NCI-H524 (cell line): ENCODE measurements at places on chromosomes 6 and 20.

- DNase-seq = peak; percentile 70
Measured at GRCh38 chr6:34414999-34415858, 10.6 kb downstream of the RPS10 start.

DNA sequence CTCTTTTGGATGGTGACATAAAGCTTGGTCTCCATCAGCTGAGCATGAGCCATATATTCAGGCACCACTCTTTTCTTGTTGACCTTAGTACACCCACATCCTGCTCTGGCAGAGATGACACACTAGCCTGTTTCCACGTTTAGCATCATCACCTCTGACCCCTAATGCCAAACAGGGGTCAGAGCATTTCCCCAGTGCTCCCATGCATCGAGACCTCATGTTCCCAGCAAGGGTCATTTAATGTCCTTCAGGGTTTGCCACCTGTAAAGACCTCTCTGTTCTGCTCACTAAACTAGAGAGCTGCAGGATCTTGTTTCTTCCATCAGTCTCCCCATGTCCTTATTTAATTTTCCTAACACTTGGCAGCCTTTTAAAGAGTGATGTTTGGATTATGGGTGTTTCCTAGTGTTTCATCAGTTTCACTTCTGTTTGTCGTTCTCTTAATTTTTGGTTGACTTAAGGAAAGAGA is 97.5 kb downstream of the AIG1 start:
- no peak for DNase-seq

DNA sequence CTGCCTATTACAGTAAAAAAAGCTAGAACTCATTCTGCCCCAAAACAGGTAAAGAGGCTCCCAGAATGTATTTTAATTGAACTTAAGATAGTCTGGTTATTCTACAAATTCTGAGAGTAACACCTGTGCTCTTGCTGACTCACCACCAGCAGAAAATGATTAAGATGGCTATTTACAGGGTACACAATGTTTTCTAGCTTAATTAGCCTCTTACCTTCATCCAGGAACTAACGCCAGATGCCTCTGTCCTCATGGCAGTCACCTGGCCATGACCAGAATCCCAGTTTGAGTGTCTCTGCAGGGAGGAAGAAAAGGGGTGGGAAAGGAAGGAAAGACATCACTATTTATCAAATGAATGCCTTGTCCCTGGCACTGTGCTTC is 31.3 kb upstream of the PPP1R3G start:
- peak; percentile 19 for DNase-seq

DNA sequence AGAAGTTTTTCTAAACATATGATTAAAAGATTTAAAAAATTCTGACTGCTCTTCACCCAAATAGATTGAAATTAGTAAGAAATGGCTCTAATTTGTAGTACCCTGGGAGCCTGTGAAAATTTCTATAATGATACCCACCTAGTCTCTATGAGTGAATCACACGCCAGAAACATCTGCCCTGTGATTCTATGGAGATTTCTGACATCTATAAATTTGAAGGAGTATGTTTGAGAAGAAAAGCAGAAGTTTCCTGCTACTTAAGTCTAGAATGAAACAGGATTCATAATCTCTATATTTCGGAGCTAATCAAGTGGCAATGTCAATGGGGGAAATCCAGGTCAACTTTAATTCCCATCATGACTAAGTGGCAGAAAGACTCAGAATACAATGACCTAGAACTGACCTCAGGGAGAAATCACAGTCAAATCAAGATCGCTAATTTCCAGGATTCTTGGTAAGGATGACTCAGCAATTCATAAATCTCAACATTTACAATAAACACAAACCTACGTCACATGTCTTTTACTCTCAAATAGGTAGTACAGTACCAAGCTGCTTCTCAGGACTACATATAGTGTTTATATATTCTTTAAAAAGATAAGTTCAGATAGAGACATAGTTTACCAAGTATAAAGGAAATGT is 186.2 kb upstream of the TNFAIP3 start:
- no peak for DNase-seq

GRCh38 chr20:56588996-56589395 is 40.1 kb upstream of the TFAP2C start:
- DNase-seq = no peak

- DNase-seq = no peak
Measured at GRCh38 chr6:71490876-71491275, 202.3 kb downstream of the OGFRL1 start.

- DNase-seq = no peak
Measured at GRCh38 chr6:37822851-37823682, 3.5 kb downstream of the ZFAND3 start.

DNA sequence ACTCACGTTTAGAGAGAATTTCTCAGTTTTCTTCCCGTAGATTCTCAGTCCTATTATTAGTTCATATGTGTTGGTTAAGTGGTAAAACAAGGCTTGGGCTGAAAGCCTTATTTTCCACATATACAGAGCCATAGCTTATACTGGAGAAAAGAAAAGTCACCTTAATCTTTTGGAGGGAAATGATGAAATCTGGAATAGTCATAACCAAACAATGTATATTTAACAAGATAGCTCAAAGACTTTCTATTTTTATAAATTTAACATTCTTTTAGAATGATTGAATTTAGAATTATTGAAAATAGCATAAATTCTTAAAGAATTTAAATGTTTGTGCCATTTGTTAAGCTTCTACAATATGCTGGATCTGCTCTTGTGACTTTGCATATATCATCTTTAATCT is 85.8 kb downstream of the CDKAL1 start:
- no peak for DNase-seq

DNA sequence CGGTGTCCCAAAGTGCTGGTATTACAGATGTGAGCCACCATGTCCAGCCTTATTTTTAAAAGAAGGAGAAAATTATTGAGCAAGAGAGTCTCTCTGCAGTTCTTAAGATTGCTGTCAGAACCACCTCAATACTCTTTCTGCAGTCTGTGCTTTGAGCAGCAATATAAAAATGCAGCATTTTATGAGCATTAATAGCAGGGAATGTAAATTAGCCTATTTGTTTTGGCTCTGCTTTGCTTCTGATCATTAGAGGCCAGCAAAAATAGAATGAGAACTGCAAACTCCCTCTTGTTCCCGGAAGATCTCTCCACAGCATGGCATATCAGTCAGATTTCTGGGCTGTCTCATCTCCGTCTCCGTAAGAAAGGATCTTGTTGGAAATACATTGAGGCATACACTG is 35.8 kb downstream of the C6orf15 start:
- DNase-seq = no peak

GRCh38 chr6:166005401-166005943 is 162.2 kb downstream of the TBXT start:
- DNase-seq = peak; percentile 43

DNA sequence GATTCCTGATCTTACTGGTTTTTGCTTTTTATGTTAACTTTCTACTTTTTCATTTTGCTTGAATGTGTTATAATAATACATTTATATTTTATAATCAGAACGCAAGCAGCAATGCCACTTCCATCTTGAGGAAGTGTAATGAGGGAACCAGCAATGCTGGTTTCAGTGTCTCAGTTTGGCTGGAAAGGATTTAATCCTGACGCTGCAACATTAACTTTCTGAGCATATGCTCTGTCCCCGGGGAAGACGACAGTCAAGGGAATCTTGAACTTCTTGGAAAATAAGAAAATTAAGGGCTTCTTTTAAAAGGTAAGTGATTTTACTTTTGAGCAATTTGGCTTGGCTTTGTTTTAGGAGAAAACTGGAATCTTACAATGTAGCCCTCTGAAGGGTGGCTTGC is 205.5 kb upstream of the AGPAT4 start:
- no peak for DNase-seq

DNA sequence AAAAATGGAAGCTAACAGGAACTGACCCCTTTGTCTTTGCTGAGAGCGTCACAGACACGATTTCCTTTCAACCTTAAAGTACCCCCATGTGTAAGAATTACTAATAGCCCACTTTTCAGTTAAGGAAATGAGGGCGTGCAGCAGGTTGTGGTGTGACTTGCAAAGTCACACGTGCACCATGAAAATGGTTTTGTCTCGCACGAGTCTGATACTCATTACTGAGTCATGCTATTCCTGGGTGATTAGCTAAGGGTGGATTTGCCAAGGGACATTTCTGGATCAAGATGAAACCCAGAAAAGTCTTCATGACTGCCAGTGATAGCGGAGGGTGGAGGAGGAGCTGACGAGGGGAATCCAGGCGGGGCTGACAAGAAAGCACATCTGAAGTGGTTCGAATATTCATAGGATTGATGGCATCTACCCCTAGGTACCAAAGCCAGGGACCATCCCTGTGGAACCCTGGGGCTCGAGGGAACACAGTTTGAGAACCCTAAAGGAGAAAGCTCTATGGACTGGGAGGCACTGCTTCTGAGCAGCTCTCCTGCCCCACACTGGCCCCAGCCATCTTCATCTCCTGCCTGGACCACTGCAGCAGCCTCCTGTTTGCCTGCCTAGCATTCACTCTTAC is 12.1 kb upstream of the NFATC2 start:
- DNase-seq = no peak

DNA sequence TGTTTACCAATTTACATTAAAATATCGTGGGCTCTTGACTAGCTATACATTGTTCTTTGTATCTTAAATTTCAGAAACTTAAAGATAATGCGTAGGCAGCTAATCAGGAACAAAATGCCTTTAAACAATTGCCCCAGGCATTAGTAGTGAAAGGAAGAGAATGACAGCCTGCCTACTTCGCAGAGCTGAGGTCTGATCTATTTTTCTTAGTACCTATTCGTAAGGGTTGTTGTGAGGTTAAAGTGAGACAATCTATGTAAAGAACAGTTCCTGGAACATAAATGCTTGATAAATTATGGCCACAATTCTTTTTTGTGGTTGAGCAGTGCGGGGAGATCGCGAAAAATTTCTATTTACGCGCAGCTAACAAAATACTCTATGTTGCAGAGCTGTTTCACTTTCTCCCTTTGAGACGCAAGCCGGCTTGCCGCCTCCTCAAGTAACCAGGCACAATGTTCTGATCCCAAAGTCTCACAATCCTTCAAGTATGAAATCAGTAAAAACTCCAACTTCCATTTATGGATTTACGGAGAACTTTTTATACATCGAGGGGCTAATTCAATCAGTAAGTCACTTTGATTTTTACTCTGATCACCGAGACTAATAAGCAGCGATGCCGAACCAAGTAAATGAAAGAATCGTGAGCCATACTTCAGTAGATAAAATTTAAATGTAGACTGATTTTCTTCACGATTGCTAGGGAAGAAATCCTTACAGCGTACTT is 878 bp upstream of the PNRC1 start:
- peak; percentile 48 for DNase-seq

GRCh38 chr20:17569616-17570346 is at the start of gene DSTN:
TSS of gene DSTN (plus strand) at chr20:17570075. CDS start at chr20:17570209, 134 bp downstream.
- DNase-seq = peak; percentile 81

DNA sequence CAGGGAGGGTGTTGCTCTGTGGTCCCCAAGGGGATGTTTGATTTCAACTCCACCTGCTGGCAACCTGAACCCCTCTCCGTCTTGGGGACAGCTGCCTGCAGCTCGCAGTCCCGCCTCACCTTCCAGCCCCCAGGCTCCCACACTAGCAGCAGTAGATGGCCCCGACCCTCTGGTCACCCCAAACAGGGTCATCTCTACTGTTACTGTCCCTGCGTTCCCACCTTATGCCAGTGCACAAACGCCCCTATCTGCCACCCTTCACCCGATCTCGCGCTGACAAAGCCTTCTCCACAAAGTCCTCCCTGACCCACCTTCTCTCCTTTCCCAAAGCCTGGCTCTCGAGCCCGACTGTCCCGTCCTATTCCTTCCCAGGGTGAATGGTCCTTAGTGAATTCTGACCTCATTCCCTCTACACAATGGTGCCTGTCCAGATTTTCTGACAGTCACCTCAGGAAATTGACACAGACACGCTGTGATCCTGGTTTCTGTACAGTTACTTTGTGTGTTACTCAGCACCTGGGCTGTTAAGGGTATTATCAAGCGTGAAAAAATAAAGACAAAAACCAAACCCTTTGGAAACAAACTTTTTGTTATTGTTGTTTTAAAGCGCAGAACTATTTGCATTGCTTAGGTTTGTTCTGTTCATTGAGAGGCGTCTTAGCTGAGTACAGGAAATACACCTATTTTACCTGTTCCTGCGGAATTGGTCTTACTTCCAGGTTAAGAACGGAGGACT is 728 bp downstream of the FUT9 start:
- peak; percentile 61 for DNase-seq

GRCh38 chr6:169140986-169141495 is 112.6 kb downstream of the THBS2 start:
- no peak for DNase-seq

DNA sequence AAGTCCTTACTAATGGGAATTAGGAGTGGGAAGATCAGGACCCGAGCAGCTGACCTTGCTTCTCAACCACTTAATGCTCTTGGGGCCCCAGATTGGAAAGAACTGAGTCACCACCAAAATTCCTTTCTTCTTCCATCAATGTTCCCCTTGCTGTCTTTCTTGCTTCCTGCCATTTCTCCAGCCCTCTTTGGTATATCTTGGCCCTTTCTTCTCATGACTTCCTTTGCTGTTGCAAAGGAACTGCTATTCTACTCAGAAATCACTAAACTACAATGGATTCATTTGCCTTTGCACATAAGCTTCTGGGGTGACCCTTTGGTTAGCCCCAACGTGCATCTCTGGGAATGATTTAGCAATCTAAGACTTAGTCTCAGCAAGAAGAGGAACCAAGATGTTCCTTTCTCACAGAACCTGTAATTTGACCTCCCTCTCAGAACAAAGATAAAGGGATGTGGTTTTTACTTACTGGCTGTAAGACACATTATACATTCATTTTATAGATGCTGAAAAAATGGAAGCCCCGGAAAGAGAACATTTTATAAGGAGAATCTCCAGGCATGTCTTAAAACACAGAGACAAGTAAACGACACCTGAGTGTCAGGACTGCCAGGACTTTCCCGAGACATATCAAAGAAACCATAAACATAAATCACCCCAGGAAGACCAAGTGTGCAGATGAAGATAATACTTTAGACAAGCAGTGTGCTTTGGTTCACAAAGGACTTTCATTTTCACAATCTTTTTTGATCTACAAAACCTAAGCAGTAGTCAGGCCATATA is 99.0 kb upstream of the TNFAIP3 start:
- DNase-seq = no peak

- DNase-seq = no peak
Measured at GRCh38 chr6:47160702-47161101, 118.6 kb upstream of the ADGRF1 start.

DNA sequence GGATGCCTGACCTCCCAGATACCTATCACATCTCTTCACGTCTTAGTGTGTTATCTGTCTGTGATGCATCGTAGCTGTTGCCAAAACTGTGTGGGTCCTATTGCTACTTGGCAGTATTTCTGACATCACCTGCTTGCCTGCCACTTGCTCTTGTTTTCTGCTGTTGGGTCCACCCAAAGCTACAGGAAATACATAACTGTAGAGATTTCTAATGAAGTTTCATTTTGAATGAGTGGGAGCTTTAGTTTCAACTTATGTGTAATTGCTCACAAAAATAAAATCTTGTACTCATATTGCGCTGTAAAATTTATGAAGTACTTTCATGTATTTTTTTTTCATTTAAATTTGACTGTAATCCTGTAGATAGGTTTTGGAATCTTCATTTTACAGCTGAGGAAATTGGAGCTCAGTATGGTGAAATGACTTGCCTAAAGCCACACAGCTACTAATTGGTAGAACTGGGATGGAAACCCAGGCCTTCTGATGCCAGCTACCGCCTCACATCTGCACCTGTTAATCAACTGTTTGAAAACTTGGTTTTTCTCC is 113.6 kb upstream of the MAN1A1 start:
- DNase-seq = no peak
